Activated T-cell treated with anti-CD3 and anti-CD28 coated beads for 48 hours (primary cell): ENCODE measurements at places on chromosomes 5 and 9.

GRCh38 chr9:3419893-3420292 lies 105.9 kb downstream of the RFX3 start:
- DNase-seq, result no peak

DNA sequence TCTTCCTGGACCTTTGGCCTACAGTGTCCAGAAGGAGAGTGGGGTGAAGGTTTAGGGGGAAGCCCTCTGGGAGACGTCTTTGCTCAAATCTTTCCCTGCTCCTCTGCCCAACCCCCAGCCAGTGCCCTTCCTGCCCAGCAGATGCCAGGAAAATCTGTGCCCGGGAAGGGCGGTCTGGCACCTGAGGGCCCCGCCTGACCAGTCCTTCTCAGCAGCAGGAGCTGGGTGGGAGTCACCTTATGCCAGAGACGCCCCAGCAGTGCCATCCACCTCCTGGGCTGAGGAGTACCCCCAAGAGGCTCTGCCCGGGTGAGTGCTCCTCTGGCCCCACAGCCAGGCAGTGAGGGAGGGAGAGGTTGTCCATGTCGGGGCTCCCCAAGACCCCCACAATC lies 14.9 kb upstream of the CERCAM start:
- DNase-seq, result no peak

GRCh38 chr5:180086816-180087399 lies 15.3 kb upstream of the RNF130 start:
- DNase-seq, result no peak

GRCh38 chr9:85729882-85730281 lies 11.9 kb downstream of the AGTPBP1 start:
- no peak for DNase-seq

- DNase-seq, result no peak
Observed at GRCh38 chr5:168260353-168261226, 30.9 kb upstream of the WWC1 start.
